ENCODE measurements at places on chromosomes 12 and 14.

DNA sequence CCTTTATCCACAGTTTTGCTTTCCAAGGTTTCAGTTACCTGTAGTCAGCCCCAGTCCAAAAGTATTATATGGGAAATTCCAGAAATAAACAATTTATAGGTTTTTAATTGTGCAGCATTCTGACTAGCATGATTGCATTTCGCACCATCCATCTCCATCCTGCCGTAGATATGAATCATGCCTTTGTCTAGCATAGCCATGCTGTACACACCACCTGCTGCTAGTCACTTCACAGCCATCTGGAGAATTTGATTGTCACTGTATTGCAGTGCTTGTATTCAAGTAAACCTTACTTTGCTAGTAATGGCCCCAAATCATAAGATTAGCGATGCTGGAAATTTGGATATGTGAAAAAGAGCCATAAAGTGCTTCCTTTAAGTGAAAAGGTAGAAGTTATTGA, 36.0 kb downstream of the MUCL1 start:
- DNase-seq, result no peak

DNA sequence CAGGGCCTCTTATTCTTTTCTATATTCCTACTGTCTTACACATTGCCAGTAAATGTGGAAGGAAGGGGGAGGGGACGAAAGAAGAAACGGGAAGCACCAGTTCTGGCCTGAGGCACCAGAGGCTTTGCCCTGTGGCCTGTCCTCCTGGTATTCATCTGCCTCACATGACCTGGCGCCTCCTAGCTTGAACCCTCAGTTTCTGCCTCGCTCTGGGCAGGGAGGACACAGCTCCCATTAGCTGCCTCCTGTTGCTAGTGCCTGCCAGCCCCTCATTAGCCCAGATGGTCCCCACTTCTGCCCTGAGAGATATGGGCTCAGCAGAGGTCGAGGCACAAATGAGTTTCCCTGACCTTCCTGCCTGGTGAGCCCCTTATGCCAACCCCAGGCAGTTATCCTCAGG, 3.0 kb upstream of the PLEKHG6 start:
- no peak for DNase-seq

DNA sequence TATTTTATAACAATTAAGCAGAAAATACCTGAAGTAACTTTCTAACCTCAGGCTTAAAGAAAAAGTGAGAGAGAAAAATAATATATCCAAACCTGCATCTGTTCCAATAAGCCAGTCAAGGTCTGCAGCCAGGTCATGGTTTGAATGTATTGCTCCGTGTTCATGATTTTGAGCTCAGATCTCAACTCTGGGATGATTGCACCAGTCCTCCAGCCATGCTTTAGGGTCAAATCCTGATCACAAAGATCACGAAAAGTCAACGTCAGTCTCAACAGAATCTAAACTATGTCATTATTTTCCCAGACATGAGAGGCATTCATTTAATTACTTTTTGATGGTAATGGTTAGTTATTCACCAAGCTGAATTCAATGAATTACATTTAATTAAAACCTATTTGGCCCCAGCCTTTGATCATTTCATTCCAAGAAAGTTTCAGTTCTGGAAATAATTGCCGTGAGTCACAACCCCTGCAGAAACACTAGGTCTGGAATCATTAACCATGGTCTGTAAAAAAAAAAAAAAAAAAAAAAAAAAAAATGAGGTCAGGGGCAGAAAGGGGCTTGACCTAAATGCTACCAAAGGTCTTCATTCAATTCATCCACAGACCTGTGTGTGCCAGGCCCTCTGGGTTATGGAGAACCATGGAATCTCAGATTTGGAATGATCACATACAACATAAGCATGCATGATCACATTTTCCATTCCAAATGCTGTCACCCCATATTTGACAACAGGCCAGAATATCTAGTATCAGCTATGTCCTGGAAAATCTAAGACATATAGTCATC, 55.6 kb downstream of the NT5DC3 start:
- DNase-seq, result no peak

- DNase-seq, result no peak
Observed at GRCh38 chr14:105155681-105156413, 12.7 kb downstream of the JAG2 start.

DNA sequence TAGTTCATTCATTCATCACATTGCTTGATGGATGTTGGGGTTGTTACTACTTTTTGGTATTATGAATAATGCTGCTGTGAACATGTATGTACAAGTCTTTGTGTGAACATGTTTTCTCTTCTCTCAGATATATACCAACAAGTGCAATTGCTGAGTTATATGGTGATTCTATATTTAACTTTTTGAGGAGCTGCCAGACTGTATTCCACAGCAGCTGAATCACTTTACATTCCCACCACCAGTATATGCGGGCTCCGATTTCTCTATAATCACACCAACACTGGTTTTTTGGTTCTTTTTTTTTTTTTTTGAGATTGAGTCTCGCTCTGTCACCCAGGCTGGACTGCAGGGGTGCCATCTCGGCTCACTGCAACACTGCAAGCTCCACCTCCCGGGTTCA, 22.2 kb upstream of the PLEKHG6 start:
- DNase-seq, result no peak

DNA sequence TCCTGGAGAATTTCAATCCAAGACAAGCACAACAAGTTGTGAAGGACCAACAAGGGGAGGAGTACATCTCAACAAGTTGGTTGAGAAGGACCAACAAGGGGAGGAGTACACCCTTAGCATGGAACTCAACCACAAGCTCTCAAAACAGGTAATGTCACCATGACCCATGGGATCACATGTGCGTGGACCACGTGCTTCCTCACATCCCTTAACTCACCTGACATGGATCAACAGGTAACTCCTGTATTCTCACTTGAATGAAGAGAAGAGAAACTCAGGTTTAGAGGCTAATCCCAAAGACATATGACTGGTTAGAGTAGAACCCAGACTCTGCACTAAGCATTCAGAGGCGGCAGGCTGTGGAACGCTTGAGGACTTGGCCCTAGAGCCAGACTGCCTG, 6.2 kb downstream of the CRACR2A start:
- DNase-seq, result no peak

DNA sequence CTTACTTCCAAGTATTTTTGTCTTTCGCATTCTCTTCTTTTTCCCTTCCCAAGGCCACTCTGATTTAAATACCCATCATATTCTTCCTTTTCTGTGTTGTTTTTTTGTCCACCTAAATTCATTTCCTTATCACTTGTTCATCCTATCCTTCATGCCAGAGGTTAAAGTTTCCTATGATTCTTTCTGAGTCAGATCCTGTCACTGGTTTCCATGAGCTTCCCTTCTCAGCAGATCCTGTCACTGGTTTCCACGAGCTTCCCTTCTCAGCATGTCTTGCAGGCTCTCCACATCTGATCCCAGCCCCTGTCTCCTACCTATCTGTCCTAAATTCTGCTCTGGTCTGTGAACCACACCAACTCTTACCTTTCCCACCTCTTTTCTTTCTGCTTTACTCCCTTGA, 311.8 kb upstream of the RGS6 start:
- no peak for DNase-seq

GRCh38 chr14:22822571-22823098, 7.1 kb upstream of the MRPL52 start:
- DNase-seq, result peak; percentile 55

GRCh38 chr14:103718572-103718971, 3.0 kb downstream of the ZFYVE21 start:
- no peak for DNase-seq

DNA sequence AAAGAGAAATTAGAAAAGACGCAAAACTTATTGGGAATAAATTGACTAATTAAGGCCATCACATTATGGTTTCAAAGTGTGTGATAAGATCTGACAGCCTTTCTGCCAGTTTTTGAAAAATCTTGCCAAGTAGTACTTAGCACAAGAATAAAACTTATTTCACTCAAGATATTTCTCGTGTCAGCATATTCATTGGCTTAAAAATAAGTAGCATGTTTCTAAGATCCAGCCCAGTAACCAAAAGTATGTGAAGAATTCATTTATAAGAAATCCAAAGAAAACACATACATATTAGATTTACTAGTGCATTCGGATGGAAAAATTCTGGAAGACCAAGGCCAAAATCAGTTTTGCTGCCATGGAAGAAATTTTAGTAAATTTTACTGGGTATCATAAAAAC, 1135.0 kb downstream of the GALC start:
- no peak for DNase-seq

- peak; percentile 9 for DNase-seq
Observed at GRCh38 chr14:67704484-67705089, 2.9 kb downstream of the RDH12 start.

DNA sequence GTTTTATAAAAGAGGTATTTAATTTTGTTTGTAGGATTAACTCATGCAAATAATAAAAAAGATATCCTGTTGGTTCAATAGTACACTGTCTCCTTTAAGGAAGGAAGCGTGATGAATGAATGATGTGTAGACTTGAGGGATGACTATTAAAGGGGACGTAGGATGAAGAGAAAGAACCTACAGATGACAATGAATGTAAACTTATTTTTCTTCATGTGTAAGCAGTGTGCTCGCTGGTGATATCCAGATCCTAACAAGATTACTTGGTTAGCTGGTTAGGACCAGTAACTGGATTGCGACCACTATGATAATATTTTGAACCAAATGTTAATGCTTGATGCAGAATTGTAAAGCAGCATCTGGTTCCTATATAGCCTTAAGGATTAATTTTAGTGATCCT, 2.6 kb downstream of the ARF6 start:
- DNase-seq, result no peak

GRCh38 chr12:85823436-85824180, 12.6 kb downstream of the RASSF9 start:
- no peak for DNase-seq

- DNase-seq, result no peak
Observed at GRCh38 chr14:57846596-57846995, 19.3 kb downstream of the SLC35F4 start.

DNA sequence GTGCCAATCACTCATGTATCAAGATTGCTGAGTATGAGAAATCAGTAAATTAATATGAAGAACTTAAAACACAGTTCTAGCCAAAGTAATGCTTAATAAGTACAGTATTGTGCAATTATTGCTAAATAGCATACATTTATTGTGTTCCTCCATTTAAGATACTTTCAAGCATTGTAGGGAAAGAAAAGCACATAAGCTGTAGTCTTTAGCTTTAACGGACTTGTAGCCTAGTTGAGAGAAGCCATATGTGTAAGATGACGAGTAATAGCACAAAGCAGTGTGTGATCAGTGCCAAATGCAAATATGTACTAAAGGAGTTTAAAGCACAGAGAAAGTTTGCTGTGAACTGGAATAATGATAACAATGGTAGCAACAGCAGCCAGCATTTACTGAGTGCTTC, 38.1 kb downstream of the ETV6 start:
- DNase-seq, result no peak

DNA sequence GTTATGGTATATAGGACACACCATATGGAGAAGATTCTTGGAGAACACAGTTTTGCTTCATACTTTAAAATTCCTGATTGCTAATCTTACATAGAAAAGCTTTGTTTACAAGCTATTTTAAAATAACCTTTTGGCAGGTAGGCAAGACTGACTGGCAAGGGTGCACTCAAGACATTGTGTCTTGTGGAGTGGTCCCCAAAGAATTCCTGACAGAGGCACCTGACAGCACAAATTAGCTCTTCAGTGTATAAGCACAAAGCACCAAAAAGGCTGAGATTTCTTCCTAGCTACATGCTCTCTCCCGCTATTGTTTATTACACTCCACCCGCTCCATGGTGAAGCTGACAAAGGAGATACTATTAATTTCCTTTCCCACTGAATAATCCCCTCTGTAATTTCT, 139.4 kb downstream of the MON2 start:
- no peak for DNase-seq

DNA sequence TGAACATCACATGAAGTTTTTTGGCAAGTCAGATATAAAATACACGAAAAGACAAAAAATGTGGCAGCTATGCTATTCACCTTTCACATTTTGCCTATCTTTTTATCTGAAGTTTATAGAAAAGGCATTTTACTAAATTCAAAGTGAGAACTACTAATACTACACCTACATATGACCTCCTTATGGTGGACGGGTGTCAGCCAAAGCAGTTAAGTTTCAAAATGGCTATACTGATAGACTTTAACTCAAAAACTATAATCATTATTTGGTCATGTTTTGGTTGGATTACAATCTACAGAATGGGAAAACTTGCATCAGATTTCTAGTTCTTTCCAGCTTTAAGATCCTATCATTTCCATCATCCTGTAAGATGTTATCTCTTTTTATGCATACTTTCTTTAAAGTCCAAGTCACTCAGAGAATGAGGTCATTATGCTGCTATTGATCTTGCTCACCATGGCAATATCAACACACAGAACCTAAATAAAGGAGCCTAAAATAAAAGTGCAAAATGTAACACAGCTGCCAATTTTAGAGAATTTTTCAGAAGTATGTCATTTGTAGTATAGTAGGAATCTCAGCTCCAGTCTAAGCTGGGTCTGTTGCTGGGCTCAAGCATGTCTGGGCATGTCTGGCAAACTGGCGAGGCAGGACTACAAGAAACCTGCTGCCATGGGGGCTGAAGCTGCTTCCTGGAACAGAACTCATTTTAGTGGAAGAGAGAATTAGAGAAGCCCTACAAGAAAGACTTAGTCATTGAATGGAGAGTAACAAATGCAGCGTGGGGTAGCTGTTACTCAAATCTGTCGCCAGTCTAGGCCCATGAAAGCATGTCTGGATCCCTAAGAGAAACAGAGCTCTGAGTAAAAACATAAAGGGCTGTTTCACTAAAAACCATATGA, 7.6 kb upstream of the AEBP2 start:
- DNase-seq, result no peak

DNA sequence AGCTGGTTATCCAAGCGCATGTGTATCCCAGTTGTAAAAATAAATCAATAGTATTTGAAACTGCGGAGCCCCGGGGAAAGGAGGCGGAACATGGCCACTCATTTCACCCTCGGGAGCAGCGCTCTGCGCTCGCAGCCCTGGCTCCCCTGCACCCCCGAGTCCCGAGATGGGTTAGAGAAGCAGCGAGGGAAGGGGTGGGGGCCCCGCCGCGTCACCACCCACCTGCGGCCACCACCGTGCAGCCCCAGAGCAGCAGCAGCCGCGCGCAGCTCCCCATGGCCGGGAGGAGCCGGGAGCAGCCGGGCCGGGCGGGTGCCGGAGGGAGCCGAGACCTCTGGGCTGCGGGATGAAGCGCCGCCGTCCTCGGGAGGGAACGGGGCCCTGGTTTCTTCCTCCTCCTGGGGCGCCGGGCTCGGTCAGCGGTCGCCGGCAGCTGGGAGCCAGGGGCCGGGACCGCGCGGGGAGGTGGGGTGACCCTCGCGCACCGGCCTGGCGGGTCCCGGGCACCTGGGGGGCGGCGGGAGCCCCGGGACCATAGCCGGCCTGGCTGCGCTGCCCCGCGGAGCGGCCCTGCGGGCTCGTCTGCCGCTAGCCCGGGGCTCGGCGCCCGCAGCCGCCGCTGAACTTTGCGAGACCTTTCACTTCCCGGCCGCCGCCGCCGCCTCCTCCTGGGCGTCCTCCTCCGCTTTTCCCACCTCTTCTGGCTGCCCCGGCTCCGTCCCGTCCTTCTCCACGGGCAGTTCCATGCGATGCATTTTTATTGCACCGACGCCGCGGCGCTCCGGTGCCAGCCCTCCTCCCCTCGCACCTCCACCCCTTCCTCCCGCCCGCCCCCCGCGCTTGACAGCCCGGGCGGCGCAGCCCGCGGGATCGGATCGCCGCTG, at the start of gene NTN4:
NTN4 (minus strand) TSS at position 732 of the 884 bp plus-strand sequence; CDS start at position 277, 455 bp downstream.
- no peak for DNase-seq
